ENCODE measurements at places on chromosomes 1 and 21. TPM values are rescaled to one million over a fixed set of nuclear protein-coding genes. Genes with fewer than 3 reads are reported as not detected.

Gene OMA1
- 13.8 TPM for total RNA-seq

Gene LEFTY1
- not detected for total RNA-seq

DNA sequence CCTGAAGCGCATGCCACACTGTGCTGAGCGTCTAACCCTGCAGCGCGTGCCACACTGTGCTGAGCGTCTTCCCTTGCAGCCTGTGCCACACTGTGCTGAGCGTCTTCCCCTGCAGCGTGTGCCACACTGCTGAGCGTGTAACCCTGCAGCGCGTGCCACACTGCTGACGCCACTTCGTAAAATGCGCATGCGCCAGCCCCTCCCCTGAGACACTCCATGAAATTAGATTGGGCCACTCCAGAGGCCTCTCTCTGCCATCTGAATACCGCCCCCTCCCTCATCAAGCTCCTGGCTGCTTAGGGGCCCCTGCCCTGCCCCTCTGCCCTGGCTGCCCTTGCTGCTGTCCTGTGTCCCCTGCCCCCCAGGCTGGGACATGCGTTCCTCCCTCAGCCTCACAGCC, 84.8 kb downstream of the POFUT2 start:
- peak; percentile 48 for DNase-seq

GRCh38 chr1:212070720-212071302, 35.3 kb downstream of the DTL start:
- no peak for DNase-seq

DNA sequence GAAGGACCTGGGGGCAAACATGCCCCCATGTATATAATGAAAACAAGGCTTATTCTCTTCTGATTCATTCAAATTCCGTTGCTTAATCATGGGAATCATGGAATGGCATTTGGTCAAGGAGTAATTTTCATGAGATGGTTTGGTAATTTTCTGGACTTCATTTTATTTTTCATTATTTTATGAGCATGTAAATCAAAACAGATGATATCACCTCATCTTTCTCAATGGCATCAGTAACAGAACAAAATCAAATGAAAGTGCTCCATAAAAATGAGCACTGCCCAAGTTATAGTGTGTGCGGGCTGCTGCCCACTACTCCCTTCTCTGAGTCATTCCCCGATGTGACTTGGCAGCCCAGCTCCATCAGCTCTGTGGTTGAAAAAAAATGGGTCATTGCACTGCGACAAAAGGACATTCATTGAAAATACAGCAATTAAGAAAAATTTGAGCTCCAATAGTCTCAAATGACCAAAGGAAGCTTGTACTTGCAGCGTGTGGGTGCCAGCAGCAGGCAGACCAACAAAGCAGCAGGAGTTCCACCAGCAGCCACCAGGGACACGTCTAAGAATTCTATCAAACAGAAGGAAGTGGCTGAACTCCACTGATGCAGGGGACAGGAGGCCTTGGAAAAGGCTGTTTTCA, 84.3 kb upstream of the VAV3 start:
- DNase-seq: peak; percentile 62

DNA sequence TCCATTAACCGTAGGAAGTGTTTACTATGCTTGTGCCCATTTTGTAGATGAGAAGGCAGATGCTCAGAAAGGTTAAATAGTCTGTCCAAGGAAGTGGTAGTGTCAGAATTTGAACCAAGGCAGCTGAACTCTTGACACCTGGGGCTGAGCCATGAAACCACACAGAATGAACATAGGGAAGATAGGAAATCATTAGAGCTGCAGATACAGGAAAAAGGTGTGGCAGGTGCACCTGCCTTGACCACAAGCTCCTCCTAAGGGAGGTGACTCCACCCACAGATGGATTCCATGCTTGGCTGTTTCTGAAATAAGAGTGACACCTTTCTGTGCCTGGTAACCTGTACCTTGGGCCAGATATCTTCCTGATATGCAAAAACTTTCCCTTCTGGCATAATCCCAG, 69.9 kb upstream of the IGSF21 start:
- DNase-seq: no peak

Data from activated CD4-positive, alpha-beta T cell treated with anti-CD3 and anti-CD28 coated beads, Interleukin-2, amount 10 ng/mL, durations not matched to agents 24 days and 14 days (primary cell).